ENCODE measurements at places on chromosomes 4 and X.

- no peak for DNase-seq
Measured at GRCh38 chrX:72305286-72306084, at the start of gene CITED1. Gene CITED1 (minus strand): TSS chrX:72305914. CDS start chrX:72302869, 3,045 bp downstream.

GRCh38 chrX:36431819-36432218 lies 512.3 kb downstream of the CFAP47 start:
- DNase-seq: no peak

DNA sequence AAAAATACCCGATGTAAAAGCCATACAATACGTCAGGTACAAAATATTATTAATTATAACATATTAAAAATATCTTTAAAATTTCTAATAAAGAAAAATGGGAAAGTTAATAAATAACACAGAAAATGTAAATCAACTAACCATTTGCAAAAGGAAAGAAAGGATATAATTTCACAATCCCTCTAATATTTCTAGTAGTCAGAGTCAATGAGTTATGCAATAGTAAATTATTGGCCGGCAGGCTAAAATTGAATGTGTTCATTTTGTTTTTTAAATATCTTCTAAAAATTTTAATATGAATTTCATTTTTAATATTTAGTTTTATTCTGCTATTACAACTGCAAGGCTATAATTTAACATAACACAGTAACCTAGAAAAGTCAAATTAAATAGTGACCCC lies 155.7 kb downstream of the FBXW7 start:
- no peak for DNase-seq

GRCh38 chr4:154454710-154455109 lies 36.9 kb downstream of the DCHS2 start:
- DNase-seq: no peak

DNA sequence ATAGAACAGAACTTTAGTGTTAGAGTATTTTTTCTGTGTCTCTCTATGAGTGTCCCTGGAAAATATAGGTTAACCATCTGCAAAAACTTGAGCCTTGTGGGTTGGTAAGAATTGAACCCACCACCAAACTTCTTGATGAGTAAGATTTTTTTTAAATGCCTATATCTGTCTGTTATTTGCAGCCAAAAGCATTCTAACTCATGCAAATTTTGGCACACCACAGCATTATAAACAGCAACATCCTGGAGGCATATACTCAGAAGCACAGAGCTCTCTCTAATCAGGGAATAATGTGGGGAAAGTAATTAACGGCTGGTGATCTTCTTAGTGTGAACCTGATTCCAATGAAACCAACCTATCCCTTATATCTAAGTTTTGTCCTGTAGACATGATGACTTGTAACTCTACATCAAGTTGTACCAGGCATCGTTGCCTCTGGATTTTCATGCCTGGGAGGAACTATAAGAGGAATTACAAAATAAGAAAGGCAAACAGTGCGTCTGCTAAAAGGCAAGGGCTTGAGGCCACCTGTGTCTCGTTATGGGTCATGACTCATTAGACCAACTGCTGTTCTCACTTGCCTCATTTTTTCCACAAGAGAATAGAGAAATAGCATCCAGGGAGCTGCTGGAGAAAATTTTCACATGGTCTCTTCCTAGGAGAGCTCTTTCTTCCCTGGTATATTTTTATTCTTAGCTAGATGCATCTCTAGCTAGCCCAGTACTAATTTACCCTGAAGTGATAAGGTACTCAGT lies 202.4 kb downstream of the CHIC2 start:
- no peak for DNase-seq

DNA sequence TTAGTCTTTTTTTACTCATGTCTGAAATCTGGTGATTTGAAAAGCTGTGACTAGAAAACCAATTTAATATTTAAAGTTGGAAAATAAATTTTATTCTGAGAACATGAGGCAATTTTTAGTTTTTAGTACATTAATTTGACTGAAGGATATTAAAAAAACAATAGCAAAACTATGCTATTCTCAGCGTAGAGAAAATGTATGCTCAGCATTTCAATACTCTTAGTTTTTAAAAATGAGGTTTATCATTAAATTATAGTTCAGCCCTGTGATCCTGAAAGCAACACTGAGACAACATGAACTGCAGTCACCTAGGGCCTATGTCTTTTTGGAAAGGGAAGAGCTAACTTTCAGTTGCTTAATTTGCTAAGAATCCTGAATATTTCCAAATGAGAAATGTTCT lies 9.5 kb downstream of the GALNT7 start:
- no peak for DNase-seq

DNA sequence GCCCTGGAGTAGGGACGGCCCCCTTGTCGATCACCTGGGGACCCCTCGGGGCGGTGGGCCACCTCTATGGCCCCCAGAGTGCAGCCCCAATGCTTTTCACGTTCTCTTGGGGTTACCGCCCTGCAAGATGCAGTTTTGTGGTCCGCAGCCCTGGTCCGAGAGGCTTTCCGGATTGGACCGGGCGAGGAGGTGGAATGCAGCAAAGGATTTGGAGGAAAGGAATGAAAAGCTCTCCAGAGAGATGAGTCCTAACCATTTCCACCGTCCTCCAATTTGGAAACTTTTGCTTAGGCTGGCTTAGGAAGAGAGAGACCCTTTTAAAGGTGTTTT lies 601 bp downstream of the SLC25A43 start:
- no peak for DNase-seq

- no peak for DNase-seq
Measured at GRCh38 chr4:107500551-107500950, 219.5 kb downstream of the PAPSS1 start.

DNA sequence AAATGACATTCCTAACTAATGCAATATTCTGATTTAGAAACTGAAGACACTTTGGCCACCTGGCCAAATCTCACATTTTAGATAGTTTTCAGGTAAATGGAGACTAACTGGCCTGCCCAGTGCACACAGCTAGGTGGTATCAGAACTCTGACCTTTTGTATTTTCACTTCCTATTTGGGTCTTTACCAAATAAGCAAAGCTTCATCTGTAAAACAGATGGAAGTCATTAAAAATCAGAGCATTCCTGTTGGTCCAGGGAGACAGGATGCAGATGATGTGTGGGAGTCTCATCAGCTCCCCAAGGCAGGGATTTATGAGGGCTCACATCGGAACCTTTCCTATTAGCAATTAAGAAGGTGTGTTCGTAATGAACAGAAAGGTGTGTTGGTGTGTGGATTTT lies 57.7 kb downstream of the ARHGAP10 start:
- no peak for DNase-seq

- DNase-seq: no peak
Measured at GRCh38 chrX:23732704-23733103, 10.4 kb downstream of the ACOT9 start.

- no peak for DNase-seq
Measured at GRCh38 chr4:1960170-1960825, 48.5 kb downstream of the NELFA start.

GRCh38 chrX:107610667-107611066 lies 17.6 kb upstream of the PRPS1 start:
- DNase-seq: no peak

- DNase-seq: no peak
Measured at GRCh38 chrX:16990839-16991238, 44.4 kb downstream of the REPS2 start.

GRCh38 chr4:61579786-61580185 lies 379.7 kb downstream of the ADGRL3 start:
- no peak for DNase-seq

- DNase-seq: no peak
Measured at GRCh38 chrX:152831391-152831790, 528 bp downstream of the NSDHL start.

DNA sequence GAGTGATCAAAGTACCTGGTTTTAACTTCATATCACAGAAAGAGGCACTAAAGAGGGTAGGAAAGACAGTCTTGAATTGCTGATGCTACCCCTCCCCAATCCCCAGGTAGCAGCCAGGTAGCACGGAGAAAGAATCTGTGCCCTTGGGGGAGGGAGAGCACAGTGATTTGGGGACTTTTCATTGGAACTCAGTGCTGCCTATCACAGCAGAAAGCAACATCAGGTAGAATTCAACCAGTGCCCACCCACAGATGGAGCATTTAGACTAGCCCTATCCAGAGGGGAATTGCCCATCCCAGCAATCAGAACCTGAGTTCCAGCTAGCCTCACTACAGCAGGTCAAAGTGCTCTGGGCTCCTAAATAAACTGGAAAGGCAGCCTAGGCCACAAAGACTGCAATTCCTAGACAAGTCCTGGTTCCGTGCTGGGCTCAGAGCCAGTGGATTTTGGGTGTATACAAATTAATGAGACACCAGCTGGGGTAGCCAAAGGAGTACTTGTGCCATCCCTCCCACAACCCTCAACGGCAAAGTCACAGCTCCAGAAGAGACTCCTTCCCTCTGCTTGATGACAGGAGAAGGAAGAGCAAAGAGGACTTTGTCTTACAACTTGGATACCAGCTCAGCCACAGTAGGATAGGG lies 228.1 kb downstream of the THOC2 start:
- DNase-seq: no peak

GRCh38 chrX:13763489-13763888 lies 28.9 kb downstream of the OFD1 start:
- DNase-seq: no peak

DNA sequence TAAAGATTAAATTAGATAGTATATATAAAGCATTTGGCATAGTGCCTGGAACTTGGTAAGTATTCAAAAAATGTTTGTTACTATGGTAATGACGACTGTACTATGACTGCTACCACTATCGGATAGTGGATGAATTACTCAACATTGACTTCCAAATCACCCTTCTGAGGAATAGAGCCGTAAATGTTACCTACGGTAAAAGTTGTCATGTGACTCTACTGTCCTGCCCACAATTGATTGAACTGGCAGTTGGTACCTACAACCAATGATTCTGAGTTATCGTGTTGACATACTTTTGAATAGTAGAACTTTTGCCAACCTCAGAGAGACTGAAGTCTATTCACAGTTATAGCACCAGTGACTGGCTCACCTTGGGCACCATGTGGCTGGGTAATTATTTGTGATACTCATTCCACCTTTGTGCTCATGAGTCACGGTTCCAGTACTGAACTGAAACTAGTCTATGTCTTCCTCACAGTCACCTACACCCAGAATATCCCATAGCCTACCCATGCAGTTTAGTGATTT lies 185.5 kb upstream of the PITX2 start:
- DNase-seq: no peak

DNA sequence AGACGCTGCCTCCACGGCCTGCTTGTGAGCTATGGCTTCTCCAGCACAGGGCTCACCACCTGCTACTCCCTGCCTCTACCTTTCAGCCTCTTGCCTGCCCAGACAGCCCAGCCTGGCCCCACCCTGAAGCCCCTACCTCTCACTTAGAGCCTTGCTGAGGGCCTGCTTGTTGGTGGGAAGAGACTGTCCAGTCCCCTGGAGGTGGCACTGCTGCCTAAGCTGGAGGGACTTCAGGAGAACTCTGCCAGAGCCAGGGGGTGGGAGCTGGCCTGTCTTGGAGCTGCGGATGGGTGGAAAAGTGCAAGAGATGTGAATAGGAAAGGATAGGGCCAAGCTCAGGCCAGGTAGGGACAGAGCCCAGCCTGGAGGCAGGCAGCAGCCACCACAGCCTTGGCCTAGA lies 2.7 kb upstream of the ZNF185 start:
- DNase-seq: no peak

DNA sequence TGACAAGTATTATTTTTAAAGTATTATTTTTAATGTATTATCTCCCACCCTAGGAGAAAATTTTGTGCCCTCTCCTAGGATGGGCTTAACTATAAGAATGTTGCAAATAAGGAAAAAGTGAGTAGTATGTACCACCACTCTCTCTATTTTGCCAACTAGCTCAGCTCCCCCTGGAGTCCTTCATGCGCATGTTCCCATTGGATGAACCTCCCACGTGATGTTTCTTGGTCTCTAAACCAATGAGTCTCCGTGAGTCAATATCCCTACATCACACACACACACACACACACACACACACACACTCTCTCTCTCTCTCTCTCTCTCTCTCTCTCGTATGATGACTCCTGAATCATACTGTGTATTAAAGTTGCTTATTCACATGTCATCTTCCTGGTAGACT lies 129.7 kb upstream of the ZFP42 start:
- no peak for DNase-seq

DNA sequence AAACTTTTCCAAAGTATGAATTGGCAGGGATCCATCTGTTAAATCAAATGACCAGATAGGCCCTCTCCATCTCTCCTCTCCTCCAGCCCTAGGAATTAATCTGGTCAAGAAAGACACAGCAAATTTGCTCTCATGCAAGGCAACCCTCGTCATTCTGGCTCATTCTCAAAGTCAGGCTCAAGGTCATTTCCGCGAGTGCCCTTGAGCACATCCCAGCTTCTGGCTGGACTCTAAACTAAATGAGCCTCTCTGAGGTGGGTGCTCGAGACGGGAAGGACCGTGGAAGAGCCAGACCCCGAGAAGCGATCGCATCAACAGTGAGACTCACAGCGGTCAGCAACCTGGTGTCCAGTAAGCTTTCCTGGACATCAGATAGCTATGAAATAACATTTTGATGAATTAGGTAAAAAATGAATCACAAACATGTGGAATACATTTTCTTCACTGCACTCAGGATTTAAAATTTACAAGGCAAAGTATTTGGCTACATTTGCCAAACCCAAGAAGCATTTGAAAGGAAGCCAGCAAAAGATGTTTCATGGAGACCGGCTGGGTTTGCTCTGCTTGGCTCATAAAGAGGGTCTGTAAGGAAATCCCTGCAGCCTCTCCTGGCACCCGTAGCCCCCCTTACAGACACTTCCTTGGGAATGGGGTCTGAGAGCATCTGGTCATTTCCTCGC lies 121.0 kb downstream of the ENPP6 start:
- DNase-seq: no peak
